ENCODE measurements at places on chromosomes 16 and 17.
A peak's percentile ranks its signal among the peaks of the same experiment; 100 is the strongest.

- peaks cover 86% of the 10 kb centered on the region for H3K27me3 ChIP-seq
- H3K27ac ChIP-seq = no peak overlapping the region
- DNase-seq = no peak
These were observed 2.4 kb downstream of the CACNG4 start for GRCh38 chr17:66966704-66967418.

DNA sequence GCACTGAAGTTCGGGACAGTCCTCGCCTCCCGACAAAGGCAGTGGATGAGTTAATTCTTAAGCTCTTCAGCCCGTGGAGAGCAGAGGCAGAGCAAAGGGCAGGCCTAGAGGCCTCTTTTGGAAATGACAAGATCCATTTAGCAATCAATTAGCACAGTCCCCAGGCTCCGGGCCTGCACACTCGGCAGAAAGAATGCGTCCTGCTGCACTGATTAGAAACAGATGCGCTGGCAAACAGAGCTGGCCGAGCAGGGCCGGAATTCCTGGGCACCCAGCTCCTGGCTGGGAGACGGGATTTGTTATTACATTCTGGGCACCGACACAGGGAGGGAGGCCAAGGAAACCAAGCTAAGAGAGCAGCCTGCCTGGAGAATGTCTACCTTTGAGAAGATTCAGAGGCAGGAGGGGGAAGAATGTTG, 162.9 kb downstream of the COPRS start:
- no peak for DNase-seq
- no peak overlapping the region for H3K4me3 ChIP-seq
- H3K4me1 ChIP-seq = no peaks in the 10 kb centered on the region
- H3K27me3 ChIP-seq = peaks cover 78% of the 10 kb centered on the region
- H3K27ac ChIP-seq = no peak overlapping the region
- no peaks in the 10 kb centered on the region for H3K36me3 ChIP-seq

- H3K4me1 ChIP-seq = peaks cover 11% of the 10 kb centered on the region
- no peak for DNase-seq
- peaks cover 9% of the 10 kb centered on the region for H3K36me3 ChIP-seq
- H3K27me3 ChIP-seq = no peaks in the 10 kb centered on the region
These were observed 2.7 kb upstream of the ABCA3 start for GRCh38 chr16:2343211-2343610.

GRCh38 chr17:28719021-28719433, 758 bp upstream of the RPL23A start:
- peaks cover 49% of the 10 kb centered on the region for H3K36me3 ChIP-seq
- H3K27me3 ChIP-seq = no peaks in the 10 kb centered on the region
- peak overlapping the region; percentile 96 for H3K27ac ChIP-seq
- H3K4me3 ChIP-seq = peak overlapping the region; percentile 100
- no peak for DNase-seq
- H3K4me1 ChIP-seq = peaks cover 31% of the 10 kb centered on the region

- no peak for DNase-seq
- H3K4me3 ChIP-seq = no peak overlapping the region
- no peak overlapping the region for H3K27ac ChIP-seq
- H3K4me1 ChIP-seq = peaks cover 3% of the 10 kb centered on the region
These were observed 10.2 kb downstream of the RNF112 start for GRCh38 chr17:19421219-19421618.

- peaks cover 24% of the 10 kb centered on the region for H3K27me3 ChIP-seq
- no peak for DNase-seq
- H3K4me3 ChIP-seq = no peak overlapping the region
- no peak overlapping the region for H3K27ac ChIP-seq
These were observed 31.4 kb downstream of the MYO15A start for GRCh38 chr17:18139949-18140348.

DNA sequence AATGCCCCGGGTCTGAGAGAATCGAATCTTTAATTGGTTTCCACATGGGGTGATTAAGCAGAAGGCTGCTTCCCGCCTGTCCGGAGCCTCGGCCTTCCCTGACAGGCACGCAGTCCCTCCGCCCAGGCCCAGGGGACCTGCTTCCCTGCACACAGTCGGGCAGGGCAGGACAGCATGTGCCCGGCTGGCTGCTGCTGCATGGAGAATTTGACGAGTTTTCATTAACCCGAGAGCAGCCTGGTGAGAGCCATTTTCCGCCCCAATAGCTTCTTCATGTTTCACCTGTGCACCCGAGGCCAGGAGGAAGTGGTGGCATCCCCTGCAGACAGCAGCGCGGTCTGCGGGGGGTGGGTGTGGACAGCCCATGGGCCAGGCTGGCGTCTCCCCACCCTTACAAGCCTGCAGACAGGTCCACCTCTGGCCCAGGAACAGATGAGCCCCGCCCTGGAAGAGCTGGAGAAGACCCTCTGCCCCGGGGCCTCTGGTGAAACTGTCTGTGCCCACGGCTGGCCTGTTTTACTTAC, 67.0 kb downstream of the KLHDC4 start:
- peaks cover 36% of the 10 kb centered on the region for H3K4me1 ChIP-seq
- peak overlapping the region; percentile 60 for H3K4me3 ChIP-seq
- H3K27ac ChIP-seq = peak overlapping the region; percentile 89
- H3K36me3 ChIP-seq = peaks cover 3% of the 10 kb centered on the region

DNA sequence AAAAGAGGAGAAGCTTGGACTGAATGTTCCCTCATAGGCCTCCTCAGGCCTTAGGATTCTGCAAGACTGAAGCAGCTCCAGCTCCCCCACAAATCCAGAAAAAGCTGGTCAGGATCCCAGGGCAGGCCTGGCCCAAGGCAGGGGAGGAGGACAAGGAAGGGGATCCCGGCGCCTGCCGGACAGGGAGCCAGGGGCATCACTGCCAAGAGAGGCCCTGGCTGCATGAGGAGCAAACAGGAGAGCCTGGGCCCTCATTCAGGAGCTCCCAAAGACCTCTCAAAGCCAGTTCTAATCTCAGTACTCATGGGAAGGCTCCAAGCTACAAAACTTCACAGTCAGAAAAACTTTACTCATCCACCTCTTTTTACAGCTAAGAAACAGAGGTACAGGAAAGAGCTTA, 67.3 kb downstream of the ZNF423 start:
- no peaks in the 10 kb centered on the region for H3K36me3 ChIP-seq
- H3K27me3 ChIP-seq = peaks cover 36% of the 10 kb centered on the region
- no peak overlapping the region for H3K4me3 ChIP-seq
- H3K27ac ChIP-seq = no peak overlapping the region
- DNase-seq = no peak

- H3K4me1 ChIP-seq = peaks cover 15% of the 10 kb centered on the region
- peaks cover 2% of the 10 kb centered on the region for H3K36me3 ChIP-seq
- peaks cover 6% of the 10 kb centered on the region for H3K27me3 ChIP-seq
- H3K4me3 ChIP-seq = peak overlapping the region; percentile 82
These were observed 510.6 kb downstream of the CDH13 start for GRCh38 chr16:83137326-83137781.

DNA sequence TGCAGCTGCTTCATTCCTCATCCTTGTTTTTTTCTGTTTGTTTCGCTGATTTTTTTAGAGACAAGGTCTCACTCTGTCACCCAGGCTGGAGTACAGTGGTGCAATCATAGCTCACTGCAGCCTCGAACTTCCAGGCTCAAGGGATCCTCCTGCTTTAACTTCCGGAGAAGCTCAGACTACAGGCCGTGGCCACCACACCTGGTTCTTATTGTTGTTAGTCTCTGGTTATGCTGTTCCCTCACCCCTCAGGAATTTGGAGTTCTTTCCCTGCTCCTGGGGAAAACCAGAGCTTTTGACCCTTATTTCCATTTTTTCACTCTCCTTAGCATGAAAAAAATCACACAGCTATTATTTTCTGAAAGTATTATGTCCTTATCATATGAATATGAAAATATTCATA, 1.8 kb downstream of the ODF4 start:
- no peak overlapping the region for H3K27ac ChIP-seq
- H3K4me3 ChIP-seq = no peak overlapping the region
- no peaks in the 10 kb centered on the region for H3K36me3 ChIP-seq
- peaks cover 5% of the 10 kb centered on the region for H3K4me1 ChIP-seq

GRCh38 chr17:75845933-75846691, 1.9 kb upstream of the UNC13D start:
- no peaks in the 10 kb centered on the region for H3K27me3 ChIP-seq
- no peak for DNase-seq
- H3K4me3 ChIP-seq = peak overlapping the region; percentile 93
- H3K27ac ChIP-seq = peak overlapping the region; percentile 92
- H3K36me3 ChIP-seq = peaks cover 48% of the 10 kb centered on the region

- DNase-seq = no peak
- peaks cover 12% of the 10 kb centered on the region for H3K27me3 ChIP-seq
- H3K36me3 ChIP-seq = no peaks in the 10 kb centered on the region
- H3K4me1 ChIP-seq = no peaks in the 10 kb centered on the region
- no peak overlapping the region for H3K27ac ChIP-seq
These were observed 216.9 kb upstream of the GSE1 start for GRCh38 chr16:85395913-85396878.

DNA sequence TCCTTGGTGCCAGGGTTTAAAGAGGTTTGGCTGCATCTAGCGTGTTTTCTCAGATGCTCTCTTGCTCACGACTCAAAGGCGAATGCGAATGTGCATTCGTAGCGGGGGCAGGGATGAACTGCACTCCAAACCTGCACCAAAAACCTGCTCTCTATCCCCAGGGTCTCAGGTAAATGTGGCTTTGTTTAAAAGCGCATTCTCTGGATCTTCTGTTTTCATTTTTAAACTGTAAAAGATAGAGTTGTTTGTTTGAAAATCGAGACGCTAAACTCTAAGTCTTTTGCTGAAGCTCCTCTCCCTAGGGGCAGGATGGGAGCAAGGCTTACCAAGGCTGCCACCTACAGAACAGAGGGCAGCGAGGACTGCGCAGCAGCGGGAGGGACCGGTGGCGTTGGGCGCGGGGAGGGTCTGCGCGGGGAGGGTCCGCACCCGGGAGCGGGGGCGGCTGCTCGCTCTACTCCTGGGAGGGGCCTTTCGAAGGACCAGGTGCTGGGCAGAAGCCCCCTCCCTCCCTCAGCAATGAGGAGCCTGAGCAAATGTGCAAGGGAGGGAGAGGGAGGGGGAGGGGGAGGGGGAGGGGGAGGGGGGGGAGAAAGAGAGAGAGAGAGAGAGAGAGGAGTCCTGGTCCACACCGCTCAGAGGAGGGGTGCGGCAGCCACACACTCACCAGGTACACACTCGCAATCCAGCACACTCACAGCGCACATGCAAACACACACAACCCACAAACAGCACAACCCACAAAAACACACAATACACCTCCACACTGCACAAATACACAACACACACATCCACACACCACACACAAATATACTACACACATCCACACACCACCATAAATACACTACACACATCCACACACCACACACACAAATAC, 142.8 kb downstream of the GRIN2A start:
- DNase-seq = no peak
- no peak overlapping the region for H3K4me3 ChIP-seq
- H3K4me1 ChIP-seq = no peaks in the 10 kb centered on the region
- H3K36me3 ChIP-seq = no peaks in the 10 kb centered on the region

DNA sequence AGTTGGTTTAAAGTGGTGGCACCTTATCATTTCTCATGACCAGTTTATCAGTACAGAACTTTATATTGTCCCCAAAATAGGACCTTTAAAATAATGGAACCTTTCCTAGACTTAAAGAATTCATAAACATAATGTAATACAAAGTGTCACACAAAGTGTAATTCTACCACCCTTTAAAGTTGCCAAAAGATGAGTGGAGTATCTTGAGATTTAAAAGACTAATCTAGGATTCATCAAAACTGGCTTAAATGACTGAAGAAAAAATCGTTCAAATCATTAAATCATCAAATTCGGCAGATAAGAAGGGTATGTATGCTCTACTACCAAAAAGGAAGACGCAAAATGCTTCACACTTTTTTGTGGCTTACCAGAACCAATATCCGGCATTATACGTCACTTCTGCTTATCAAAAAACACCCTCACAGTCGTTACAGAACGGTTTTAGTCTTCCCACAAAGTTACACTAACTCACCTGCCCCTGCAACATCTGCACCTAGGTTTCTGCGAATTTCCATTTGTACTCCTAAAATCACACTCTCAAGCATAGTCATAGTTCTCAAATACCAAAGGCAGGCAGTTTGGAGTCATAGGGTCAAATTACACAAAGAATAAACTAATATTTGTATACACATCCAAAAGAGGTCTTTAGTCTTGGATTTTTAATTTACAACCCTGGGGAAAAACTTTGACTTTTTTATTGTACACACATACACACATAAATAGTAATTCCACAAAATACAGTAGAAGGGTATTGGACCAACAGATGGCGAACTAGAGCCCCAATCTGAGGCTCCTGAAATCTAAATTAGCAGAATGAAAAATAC, 1.4 kb upstream of the KANSL1 start:
- peak; percentile 66 for DNase-seq
- peaks cover 40% of the 10 kb centered on the region for H3K36me3 ChIP-seq
- H3K27me3 ChIP-seq = no peaks in the 10 kb centered on the region
- H3K4me1 ChIP-seq = peaks cover 60% of the 10 kb centered on the region
- peak overlapping the region; percentile 95 for H3K27ac ChIP-seq

DNA sequence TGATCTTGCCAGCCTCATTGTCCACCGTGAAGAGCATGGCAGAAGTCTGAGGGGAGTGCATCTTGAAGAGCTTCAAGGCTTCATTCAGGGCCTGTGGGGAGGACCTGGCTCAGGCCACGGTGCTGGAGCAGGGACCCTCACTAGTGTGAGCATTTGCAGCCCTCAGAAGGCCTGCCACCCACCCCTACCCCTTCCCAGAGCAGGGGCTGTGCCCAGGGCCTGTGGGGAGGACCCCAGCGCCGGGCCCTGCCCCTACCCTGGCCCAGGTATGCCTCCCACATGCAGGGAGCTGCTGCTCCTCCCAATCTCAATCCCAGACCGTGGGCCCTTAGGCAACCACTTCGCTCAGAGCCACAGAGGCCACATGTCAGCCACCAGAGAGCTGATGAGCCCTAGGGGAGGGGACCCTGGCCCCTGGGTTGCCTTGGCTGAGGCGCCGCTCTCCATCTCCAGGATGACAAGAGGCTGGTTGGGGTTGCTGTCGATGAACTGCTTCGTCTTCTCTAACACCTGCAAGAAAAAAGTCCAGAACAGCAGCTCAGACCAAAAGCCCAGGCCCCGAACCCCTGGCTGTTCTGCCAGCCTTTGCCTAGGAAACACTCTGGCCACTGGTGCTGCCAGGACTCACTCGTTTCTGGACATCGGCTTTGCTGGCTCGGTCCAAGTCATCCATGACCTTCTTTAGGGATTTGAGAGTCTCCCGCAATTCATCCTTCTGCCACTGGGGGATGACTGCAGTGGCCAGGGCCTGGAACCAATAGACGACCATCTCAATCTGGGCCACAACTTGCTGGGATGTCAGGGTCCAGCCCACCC, 1.8 kb upstream of the EXOSC6 start:
- DNase-seq = peak; percentile 22
- no peak overlapping the region for H3K27ac ChIP-seq
- peaks cover 8% of the 10 kb centered on the region for H3K4me1 ChIP-seq

DNA sequence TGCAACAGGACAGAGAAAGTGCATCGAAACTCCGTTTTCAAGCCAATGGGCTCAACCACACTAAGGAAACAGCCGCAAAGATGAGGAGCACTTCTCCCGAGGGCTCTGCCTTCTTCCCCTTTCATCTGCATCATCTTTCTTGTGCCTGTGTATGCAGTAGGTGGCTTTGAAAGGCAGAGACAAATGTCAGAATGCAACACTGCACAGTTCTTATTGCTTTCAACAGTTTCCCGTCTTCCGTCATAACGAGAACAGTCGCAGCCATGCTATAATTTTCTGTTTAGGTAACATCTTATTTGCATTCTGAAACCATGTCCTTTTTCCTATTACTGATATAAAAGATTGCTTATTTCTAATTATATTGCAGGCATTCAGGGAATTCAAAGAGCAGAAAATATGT, 205.2 kb downstream of the SLC39A11 start:
- no peaks in the 10 kb centered on the region for H3K27me3 ChIP-seq
- peaks cover 3% of the 10 kb centered on the region for H3K36me3 ChIP-seq
- no peak overlapping the region for H3K4me3 ChIP-seq
- no peaks in the 10 kb centered on the region for H3K4me1 ChIP-seq
- no peak overlapping the region for H3K27ac ChIP-seq
- DNase-seq = no peak

GRCh38 chr16:89026121-89026612, 49.2 kb upstream of the CBFA2T3 start:
- DNase-seq = peak; percentile 47
- peaks cover 5% of the 10 kb centered on the region for H3K36me3 ChIP-seq
